ENCODE measurements at places on chromosomes 12 and 14.

GRCh38 chr12:12331244-12331771, 18.7 kb downstream of the MANSC1 start:
- no peak for DNase-seq

DNA sequence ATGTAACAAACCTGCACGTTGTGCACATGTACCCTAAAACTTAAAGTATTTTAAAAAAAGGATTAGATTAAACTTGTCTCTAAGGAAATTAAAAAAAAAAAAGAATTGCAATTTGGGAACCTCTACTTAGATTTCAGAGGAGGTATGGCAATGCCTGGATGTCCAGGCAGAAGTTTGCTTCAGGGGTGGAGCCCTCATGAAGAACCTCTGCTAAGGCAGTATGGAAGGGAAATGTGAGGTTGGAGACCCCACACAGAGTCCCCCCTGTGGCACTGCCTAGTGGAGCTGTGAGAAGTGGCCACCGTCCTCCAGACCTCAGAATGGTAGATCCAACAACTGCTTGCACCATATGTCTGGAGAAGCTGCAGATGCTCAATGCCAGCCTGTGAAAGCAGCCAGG, 279.6 kb upstream of the CCDC196 start:
- peak; percentile 18 for DNase-seq

- no peak for DNase-seq
Measured at GRCh38 chr12:124915239-124916236, 1.1 kb upstream of the UBC start.

- DNase-seq = no peak
Measured at GRCh38 chr14:49999146-49999761, 106.4 kb downstream of the ARF6 start.

- DNase-seq = no peak
Measured at GRCh38 chr12:106079148-106079738, 59.5 kb downstream of the NUAK1 start.

DNA sequence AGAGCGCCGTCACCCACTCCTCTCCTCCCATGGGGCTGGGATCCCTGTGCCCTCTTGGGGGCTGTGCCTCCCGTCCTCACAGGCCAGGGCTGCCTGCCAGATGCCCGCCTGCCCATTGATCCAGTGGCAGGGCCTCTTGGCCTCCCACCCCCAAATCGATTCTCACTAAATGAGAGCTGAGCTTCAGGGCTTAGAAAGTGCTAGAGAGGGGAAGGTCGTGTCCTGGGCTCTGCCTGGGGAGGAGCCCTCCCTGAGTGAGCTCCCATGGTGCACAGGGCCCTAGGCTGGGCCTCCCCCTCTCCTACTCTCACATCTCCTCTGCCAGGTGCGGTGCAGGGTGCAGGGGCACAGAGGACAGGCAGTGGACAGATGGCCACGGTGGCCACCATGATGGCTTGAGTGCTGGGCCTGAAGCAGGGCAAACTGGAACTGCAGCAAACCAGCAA, 9.2 kb downstream of the BEGAIN start:
- DNase-seq = peak; percentile 9

- no peak for DNase-seq
Measured at GRCh38 chr14:23441076-23441475, 5.6 kb upstream of the MYH7 start.

DNA sequence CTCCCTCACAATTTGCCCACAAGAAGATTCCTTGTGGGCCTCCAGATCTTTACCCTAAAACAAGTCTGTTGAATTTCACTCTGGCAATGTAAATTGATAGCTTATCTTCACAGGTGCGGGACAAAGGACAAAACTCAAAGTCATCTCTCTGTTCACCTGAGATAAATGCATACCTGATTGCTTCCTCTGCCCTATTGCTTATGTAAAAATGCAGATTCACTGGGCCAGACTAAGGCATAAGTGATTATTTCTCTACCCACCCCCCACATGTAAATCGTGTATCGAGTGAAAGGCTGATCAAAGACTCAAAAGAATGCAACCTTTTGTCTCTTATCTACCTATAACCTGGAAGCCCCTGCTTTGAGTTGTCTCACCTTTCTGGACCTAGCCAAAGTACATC, 316.8 kb downstream of the SSPN start:
- DNase-seq = no peak

DNA sequence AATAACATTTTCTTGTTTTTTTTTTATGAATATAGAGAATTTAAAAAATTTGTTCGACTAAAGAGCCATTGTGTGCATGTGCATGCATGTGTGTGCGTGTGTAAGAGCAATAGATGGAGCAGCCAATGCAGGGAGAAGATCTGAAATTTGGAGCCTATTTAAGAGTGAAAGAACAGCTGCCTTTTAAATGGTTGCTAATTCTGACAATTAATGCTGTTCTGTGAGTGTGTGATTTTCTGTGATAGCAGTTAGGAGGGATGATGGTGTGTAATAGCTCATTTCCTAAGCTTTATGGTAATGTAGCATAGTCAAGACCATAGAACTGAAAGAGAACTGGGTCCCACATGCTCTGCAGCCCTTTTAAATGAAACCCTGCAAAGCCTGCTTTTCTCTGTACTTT, 137.9 kb downstream of the NRXN3 start:
- DNase-seq = no peak

GRCh38 chr12:119578112-119578511, 15.5 kb upstream of the TMEM233 start:
- DNase-seq = no peak

DNA sequence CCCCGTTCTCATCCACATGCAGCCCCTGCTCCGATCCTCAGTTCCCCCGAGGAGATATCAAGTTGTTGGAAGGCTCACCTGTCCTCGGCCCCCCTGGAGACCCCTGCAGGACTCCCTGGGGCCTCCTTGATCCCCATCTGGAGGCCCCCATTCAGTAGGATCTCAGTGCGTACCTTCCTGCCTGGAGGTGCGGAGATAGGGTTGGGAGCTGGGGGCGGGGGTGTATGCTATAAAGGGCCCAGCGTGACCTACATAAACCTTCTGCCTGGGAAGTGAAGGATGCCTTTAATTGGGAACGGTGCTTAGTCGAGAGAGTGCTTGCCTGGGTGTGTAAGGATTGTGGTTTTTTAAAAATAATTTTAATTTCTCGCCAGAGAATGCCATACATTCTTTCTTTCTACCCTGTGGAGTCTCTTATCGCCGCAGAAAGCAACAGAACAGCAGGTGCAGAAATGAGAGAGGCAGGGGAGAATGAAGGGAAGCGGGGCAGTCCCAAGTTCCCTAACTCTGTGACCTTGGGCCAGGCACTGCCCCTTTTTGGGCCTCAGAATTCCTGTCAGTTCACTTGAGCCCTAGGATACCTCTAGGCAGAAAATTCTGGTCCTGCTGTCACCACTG, 153.7 kb downstream of the TSPAN9 start:
- no peak for DNase-seq

GRCh38 chr14:49297102-49297501, 289.1 kb downstream of the RPS29 start:
- DNase-seq = no peak

GRCh38 chr14:22549981-22550673, 38.9 kb downstream of the DAD1 start:
- DNase-seq = no peak

GRCh38 chr14:91341751-91342154, 75.9 kb downstream of the CCDC88C start:
- DNase-seq = no peak

All from glutamatergic neuron (in vitro differentiated cells).